T-helper 1 cell (primary cell): ENCODE measurements at places on chromosomes 6 and 20.

DNA sequence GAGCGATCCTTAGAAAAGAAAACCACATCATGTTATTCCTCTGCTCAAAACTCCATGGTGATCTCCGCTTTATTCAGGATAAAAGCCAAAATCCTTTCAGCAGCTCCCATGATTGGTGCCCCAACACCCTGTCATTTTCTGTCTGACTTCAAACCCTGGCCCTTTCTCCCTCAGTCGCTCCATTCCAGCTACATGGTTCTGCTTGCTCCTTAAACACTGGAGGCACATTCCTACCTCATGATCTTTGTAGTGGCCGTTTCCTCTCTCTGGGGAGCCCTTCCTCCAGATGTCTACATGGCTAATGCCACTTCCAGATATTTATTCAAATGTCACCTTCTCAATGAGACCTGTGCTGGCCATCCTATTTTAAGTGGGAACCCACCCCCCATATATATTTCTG is 100.8 kb downstream of the CAP2 start:
- no peak for DNase-seq

- DNase-seq = no peak
These were observed 25.9 kb upstream of the CRISP1 start for GRCh38 chr6:49892280-49892679.

GRCh38 chr20:61980647-61981583 is 84.8 kb downstream of the TAF4 start:
- DNase-seq = no peak

GRCh38 chr20:44630297-44630696 is 21.2 kb downstream of the ADA start:
- no peak for DNase-seq

DNA sequence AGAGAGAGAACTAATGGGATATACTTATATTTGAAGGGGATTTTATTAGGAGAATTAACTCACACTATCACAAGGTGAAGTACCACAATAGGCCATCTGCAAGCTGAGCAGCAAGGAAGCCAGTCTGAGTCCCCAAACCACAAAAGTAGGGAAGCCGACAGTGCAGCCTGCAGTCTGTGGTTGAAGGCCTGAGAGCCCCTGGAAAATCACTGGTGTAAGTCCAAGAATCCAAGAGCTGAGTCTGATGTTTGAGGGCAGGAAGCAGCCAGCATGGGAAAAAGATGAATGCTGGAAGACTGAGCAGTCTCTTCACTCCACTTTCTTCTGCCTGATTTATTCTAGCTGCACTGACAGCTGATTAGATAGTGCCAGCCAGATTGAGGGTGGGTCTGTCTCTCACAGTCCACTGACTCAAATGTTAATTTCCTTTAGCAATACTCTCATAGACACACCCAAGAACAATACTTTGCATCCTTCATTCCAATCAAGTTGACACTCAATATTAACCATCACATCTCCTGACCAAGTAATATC is 823.9 kb downstream of the PHF3 start:
- DNase-seq = no peak

- no peak for DNase-seq
These were observed 43.0 kb downstream of the TSPYL4 start for GRCh38 chr6:116210750-116211425.

GRCh38 chr6:85419046-85419759 is 30.7 kb upstream of the NT5E start:
- DNase-seq = no peak

- DNase-seq = no peak
These were observed 666 bp downstream of the TPD52L1 start for GRCh38 chr6:125154118-125154760.

- DNase-seq = no peak
These were observed 4.0 kb downstream of the TTPAL start for GRCh38 chr20:44479643-44480042.

DNA sequence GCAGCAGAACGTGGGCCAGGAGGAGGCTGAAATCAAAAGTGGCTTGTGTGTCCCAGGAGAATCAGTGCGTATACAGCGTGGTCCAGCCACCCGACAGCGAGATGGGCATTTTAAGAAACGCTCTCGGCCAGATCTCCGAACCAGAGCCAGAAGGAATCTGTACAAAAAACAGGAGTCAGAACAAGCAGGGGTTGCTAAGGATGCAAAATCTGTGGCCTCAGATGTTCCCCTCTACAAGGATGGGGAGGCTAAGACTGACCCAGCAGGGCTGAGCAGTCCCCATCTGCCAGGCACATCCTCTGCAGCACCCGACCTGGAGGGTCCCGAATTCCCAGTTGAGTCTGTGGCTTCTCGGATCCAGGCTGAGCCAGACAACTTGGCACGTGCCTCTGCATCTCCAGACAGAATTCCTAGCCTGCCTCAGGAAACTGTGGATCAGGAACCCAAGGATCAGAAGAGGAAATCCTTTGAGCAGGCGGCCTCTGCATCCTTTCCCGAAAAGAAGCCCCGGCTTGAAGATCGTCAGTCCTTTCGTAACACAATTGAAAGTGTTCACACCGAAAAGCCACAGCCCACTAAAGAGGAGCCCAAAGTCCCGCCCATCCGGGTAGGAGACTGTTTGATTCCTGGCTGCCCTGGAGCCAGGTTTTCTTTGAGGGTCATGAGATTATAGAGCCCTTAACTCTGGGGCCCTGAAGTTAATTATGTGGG is 75.3 kb downstream of the ASXL1 start:
- DNase-seq = no peak

- DNase-seq = no peak
These were observed 76.1 kb downstream of the PAX1 start for GRCh38 chr20:21781446-21782075.

- no peak for DNase-seq
These were observed 97.9 kb upstream of the NEDD9 start for GRCh38 chr6:11330413-11330760.

GRCh38 chr6:142045380-142046278 is 87.1 kb upstream of the GJE1 start:
- DNase-seq = no peak

DNA sequence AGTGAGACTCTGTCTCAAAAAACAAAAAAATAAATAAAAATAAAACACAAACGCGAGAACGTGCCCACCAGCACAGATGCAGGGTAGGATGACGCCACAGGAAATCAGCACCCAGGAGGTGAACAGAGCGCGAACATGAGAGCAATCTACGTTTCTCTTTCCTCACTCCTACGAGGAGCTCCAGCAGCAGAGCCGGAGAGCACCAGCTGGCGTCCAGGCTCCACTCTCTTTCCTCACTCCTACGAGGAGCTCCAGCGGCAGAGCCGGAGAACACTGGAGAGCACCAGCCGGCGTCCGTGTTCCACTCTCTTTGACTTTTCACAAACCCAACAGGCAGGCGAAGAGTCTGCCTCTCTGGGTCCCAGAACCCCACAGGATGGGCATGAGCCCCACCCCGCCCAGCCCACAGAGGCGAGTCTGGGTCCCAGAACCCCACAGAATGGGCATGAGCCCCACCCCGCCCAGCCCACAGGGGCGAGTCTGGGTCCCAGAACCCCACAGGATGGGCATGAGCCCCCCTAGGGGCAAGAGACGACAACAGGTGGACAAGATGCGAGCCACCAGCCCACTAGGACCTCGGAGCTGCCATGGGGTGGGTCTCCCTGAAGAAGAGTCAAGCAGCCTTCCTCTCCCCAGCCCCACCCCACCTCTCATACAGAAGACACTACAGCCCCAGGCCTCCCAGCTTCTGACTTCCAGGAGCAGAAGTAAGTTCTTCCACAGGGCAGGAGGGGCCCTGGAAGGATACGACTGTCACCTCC is 20.2 kb downstream of the ZBTB46 start:
- no peak for DNase-seq

DNA sequence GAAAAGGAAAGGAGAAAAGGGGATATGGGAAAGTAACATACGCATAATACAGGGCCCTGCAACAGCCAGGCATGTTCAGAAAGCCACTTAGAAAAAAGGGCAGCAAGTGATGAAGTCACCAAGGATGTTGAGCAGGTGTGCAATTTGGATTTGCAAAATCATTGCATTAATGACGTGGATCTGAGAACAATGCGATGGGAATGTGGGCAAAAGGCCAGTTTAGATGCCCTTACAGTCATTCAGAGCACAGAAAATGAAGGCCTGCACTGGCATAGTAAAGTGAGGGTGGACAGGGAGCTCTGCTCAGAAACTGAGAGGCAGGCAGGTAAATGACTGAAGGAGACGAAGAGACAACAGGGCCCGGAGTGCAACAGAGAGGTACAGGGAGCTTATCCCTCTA is 123.7 kb upstream of the NHSL1 start:
- DNase-seq = no peak

DNA sequence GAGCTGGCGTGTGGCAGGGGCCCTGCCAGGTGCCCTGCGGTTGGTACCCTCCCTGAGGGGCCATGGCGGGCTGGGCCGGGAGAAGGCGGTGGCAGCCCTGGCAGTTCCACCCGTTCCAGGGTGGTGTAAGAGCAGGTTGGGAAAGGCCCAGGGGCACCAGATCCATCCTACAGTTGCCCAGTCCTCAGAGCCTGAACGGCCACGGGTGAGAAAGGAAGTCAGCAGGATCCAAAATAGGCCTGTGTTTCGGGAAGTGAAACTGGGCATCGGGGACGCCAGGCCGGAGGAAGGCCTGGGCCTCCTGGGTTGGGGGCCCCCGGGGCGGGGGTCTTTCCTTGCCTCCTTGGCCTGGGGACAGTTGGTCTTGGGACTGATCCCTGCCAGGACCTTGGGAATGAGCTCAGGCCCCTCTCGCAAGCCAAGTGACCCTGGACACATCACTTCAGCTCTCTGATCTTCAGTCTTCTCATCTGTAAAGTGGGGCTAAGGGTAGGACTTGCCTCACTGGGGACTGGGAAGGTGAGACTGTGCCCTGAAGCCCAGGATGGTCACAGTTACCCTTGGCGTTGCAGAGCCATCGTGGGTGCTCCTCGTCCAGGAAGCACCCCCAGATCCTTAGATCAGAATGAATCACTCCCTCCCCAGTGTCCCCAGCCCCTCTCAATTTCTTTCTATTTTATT is 18.1 kb upstream of the NOL4L start:
- DNase-seq = no peak

DNA sequence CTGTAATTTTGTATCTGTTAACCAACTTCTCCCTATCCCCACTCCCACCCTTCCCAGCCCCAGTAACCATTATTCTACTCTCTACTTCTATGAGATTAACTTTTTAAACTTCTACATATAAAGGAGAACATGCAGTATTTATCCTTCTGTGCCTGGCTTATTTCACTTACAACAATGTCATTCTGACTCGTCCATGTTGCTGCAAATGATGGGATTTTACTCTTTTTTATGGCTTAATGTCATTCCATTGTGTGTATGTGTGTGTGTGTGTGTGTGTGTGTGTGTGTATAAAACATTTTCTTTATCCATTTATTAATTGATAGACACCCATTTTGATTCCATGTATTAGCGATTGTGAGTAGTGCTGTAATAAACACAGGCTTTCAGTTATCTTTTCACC is 76.1 kb downstream of the COL19A1 start:
- no peak for DNase-seq

DNA sequence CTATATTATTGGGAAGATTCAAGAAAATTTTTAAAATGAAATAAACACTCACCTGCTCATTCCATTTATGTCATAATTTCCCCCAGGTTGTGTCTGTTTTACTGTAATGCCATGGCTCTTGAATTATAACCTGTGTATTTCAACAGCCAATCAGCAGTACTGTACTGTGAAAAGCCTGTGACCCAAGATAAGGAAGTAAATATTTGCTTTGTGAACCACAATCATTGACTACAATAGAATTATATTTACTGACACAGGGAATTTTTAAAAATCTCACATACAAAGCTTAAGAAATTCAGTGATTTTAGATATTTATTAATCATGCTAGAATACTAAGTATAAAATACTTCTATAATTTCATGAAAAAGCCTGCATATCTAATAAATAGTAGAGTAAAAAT is 6.0 kb downstream of the RGS17 start:
- DNase-seq = no peak

GRCh38 chr20:17958373-17959256 is 10.0 kb downstream of the SNX5 start:
- no peak for DNase-seq

- no peak for DNase-seq
These were observed 708.4 kb downstream of the CD109 start for GRCh38 chr6:74404366-74404765.

- DNase-seq = no peak
These were observed 13.9 kb downstream of the NT5E start for GRCh38 chr6:85463621-85464259.

DNA sequence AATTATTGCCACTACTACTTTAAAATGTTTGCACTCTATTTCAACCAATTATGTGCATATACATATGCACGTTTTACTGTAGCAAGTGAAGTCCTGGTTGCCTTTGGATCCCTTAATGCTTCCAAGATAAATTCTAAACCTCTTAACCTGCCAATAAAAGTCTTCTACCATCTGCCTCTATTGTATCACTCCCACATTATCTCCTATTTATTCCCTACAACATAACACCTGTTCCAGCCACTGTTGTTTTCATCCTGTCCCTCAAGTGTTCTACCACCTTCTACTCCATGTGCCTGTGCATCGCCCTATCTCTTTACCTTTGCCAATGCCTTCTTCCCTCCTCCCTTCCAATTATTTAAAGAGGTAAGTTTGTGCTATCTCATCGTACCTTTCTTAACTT is 499.0 kb upstream of the RNF217 start:
- DNase-seq = no peak

- no peak for DNase-seq
These were observed 174.8 kb upstream of the RREB1 start for GRCh38 chr6:6932968-6933367.

DNA sequence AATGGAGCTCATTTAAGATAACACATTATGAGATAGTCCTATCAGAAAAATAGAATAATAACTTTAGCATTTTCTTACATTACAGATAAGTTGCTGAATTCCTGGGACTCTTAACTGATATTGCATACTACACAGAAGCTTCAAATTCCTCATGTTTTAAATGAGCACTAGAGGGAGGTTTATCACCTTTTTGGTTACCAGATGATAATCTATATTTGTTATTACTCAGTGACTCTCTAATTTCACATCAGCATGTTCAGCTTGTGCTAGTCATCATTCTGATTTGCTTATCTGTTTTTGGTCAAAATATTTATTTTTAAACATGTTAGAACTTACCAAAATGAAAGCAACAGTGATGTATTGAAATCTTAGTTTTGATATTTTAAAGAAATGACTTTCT is 20.5 kb upstream of the GJA10 start:
- DNase-seq = no peak
